ENCODE measurements at places on chromosomes 1 and 21. TPM values are rescaled to one million over a fixed set of nuclear protein-coding genes. Genes with fewer than 3 reads are reported as not detected.
A peak's percentile ranks its signal among the peaks of the same experiment; 100 is the strongest.

- DNase-seq: no peak
Measured at GRCh38 chr1:17982197-17982596, 125.4 kb upstream of the IGSF21 start.

GRCh38 chr1:147545133-147545532, 3.8 kb downstream of the BCL9 start:
- DNase-seq: peak; percentile 63

- DNase-seq: no peak
Measured at GRCh38 chr1:159866066-159866465, 3.6 kb upstream of the VSIG8 start.

GRCh38 chr1:167135281-167135840, 41.5 kb downstream of the STYXL2 start:
- no peak for DNase-seq

Gene AADACL3
- not detected for total RNA-seq
